ENCODE measurements at places on chromosomes 7 and 10.
A peak's percentile ranks its signal among the peaks of the same experiment; 100 is the strongest.

GRCh38 chr10:93420091-93420490, 62.0 kb downstream of the MYOF start:
- no peak for DNase-seq

GRCh38 chr10:123649676-123650075, 16.5 kb upstream of the GPR26 start:
- DNase-seq = no peak

- DNase-seq = no peak
Measured at GRCh38 chr7:80542398-80542797, 30.5 kb upstream of the GNAT3 start.

DNA sequence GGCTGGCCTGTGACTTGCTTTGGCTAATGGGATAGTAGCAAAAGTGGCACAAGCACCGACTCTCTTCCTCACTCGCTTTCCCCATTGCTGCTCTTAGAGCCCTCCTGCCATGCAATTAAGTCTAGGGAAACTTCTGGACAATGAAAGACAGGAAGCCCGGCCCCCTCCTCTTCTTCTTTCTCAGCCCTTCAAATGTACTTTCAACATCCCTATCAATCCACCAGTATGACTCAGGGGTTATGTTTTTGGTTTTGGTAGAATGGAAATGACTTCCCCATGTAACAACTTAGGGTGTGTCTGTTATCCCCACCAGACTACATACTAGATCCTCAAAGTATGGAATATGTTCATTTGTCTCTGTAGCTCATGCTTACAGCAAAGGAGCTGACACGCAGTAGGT, 139.0 kb upstream of the GDF10 start:
- no peak for DNase-seq

DNA sequence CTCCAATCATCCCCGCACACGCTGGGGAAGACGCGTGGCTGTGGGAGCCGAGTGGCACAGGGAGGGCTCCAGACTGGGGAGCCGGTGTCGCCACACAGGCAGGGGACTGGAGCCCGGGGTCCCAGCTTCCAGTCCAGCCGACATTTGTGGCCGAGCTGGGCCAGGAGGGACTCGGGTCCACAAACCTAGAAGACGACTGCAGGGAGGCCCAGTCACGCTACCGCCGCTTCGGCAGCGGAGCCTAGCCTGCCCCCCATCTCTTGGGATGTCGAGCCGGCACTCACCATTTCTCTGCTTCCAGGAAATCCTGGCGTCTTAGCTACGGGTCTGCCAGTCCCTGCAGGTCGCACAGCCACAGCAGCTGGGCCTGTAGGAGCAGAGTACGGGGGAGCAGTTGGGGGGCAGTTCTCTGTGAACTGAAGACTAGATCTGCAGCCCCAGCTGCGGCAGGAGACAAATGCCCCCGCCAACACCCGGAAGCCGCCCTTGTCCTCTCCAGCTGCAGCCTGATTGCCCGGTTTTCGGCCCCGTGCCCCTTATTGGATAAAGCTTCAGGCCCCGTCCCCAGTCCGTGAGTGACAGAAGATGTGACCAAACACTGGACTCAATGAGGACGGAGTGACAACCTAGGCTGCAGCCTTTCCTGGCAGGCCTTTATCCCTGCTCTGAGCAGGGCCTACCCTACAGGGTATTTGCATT, 270.7 kb downstream of the ZNF33B start:
- DNase-seq = no peak

- no peak for DNase-seq
Measured at GRCh38 chr7:13217768-13218167, 530.3 kb downstream of the ARL4A start.

GRCh38 chr10:73922007-73922863, 11.3 kb downstream of the PLAU start:
- DNase-seq = peak; percentile 21

DNA sequence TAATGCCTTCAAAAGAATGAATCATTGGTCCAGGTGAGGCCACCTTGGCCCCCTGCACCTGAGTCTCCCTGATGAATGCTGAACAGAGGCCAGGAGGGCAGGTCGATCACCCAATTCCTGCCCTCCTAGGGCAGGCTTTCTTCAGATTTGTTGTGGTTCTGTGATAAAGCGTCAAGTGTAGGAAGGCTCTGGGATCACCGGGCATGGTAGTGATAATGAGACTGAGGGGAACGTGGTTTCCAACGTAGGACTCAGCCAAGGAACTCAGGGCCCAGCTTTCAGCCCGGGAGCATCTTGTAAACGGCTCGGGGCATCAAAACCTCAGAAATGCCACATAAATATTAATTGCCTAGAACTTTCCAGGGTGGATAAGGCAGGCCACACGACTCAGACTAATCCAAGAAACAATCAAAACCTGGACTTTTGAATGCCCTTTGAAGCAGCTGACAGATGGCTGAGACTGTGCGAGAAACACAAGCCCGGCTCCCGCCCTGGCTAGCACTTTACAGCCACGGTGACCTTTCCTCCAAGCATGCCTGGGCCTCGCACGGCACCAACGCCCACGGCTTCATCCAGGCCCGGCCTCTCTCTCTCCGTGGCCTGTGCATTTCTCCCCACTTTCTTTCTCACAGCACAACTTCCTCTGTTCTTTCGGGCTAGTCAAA, 239.3 kb upstream of the GRB10 start:
- no peak for DNase-seq

- DNase-seq = no peak
Measured at GRCh38 chr7:89200758-89201157, 405.2 kb upstream of the TEX47 start.

DNA sequence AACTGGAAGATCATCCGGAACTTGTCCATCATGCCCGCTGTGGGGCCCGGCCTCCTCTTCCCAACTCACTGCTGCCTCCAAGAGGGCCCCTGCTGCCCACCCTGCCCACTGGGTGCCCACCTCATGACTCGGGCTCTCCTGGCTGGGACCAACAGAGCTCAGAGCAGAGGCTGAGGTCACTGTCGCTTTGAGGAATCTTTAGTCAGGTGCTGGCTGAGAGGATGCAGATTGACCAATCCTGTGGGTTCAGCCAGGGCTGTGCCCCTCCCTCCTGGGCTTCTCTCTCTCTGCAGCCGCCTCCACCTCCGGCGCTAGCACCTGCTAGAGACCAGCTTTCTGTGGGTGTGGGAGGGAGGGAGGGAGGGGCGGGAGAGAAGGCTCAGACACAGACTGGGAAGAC, at the start of gene CALHM1:
TSS of gene CALHM1 (minus strand) at position 181 of the 400 bp plus-strand sequence. CDS start at position 32, 149 bp downstream.
- DNase-seq = no peak
